ENCODE measurements at places on chromosomes 13 and 19. TPM values are rescaled to one million over a fixed set of nuclear protein-coding genes. Genes with fewer than 3 reads are reported as not detected.

DNA sequence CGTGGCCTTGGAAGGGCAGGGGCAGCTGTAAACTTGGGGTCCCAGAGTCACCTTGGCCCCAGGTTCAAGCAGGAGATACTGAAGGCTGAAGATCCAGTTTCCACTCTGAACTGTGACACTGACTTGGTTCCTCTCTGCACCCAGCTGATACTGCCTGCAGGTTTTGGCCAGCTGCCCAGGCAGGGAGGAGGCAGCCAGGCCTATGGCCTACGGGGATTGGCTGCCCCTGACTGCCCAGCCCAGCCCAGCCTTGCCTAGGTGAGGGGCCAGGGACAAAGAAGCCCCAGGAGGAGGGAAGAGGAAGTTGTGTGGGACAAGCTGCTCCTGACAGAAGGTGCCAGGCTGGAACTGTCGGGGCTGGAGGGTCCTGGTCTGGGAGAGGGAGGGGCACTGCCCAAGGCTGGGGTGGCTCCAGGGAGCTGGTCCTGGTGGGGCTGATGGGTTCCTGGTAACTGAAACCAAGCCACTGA is 51.7 kb upstream of the CYP4F8 start:
- peak; percentile 55 for DNase-seq

- DNase-seq = peak; percentile 20
Observed at GRCh38 chr19:23957660-23958281, 43.1 kb downstream of the ZNF726 start.

DNA sequence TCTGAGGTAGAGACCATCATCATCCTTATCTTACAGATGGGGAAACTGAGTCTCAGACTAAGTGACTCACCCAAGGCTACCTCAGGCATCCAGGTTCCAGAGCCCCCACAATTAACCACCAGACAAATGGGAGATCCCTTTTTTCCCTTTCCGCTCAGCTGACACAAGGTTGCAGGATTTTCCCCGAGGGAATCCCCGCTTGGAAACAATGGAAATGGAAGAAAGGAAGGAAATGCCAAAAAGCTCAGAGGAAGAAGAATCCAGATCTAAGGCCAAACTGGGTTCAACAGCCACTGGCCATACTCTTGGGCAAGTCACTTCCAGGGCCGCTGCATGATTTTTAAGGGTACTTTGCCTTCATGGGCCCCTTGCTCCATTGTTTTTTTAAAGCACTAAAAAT is 1.6 kb downstream of the ZNF71 start:
- no peak for DNase-seq

- DNase-seq = no peak
Observed at GRCh38 chr13:74835579-74835978, 646.4 kb downstream of the TBC1D4 start.

The TDRD3 gene
- total RNA-seq = 4.6 TPM

The PNMA8B gene
- total RNA-seq = not detected

The HNRNPA1L2 gene
- not detected for total RNA-seq

The MYO9B gene
- total RNA-seq = 20.4 TPM
